GM04504 (cell line): ENCODE measurements at places on chromosomes 5 and 9.

DNA sequence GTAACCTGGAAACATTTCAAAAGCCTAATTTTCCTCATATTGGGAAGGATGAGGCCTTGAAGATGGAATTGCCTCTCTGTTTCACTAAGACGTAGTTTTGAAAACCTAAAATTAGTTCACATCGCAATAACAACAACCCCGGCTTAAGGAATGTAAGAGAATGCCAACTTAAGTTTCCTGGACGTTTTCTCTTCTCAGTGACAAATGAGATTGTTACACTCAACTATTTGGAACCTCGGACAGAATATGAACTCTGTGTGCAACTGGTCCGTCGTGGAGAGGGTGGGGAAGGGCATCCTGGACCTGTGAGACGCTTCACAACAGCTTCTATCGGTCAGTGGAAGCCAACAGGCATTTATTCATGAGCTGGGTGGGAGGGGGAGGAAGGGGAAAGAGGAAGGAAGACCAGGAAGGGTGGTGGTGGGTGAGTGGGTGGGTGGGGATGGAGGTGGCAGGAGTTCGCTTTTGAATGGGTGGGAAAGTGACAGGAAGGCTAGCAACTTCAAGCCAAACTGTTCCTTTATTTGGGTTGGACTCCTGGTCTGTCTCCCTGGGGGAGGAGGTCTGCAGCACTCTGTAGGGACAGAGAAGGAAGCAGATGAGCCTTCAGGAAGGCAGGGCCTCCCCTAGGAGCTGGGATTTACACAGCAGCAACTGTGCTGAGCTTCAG is 83.4 kb downstream of the TEK start:
- DNase-seq = no peak

GRCh38 chr5:179834120-179834519 is 13.4 kb downstream of the SQSTM1 start:
- no peak for DNase-seq

DNA sequence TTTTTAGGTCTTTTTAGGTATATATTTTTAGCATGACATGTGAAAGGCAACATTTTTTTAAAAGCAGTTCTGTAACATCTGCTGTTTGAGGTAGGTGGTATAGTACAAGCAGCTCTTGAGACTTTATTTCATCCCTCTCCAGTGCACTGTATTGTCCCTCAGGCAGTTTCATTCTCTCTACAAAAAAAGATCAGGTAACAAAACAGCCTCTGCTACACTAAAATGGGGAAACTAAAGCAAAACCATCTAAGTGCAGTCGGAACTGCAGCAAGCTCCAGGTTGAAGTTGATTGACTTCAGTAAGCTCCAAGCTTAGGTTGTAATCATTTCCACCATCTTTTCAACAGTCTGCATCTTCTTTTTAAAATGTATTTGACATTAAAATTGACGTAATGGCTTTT is 195.6 kb downstream of the DEPDC1B start:
- no peak for DNase-seq

GRCh38 chr5:17837757-17838156 is 203.5 kb downstream of the TAF11L14 start:
- no peak for DNase-seq

DNA sequence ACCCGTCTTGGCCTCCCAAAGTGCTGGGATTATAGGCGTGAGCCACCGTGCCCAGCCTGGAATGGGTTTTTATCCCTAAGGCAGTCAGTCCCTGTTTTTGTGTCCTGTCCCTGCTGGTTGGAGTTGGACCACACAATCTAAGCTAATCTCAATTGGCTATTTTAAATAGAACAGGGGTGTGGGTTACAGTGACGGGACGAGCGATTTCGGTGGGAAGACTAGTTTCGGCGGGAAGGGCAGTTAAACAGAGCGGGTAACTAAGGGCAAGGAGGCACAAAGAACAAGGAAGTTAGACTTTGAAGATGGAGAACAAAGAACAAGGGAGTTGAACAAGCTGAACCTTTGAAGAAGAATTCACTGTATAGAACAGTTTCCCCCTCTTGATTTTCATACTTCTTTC is 1.4 kb downstream of the GTF3C5 start:
- DNase-seq = no peak

- DNase-seq = no peak
These were observed 3.4 kb upstream of the DMXL1 start for GRCh38 chr5:119067450-119067849.

DNA sequence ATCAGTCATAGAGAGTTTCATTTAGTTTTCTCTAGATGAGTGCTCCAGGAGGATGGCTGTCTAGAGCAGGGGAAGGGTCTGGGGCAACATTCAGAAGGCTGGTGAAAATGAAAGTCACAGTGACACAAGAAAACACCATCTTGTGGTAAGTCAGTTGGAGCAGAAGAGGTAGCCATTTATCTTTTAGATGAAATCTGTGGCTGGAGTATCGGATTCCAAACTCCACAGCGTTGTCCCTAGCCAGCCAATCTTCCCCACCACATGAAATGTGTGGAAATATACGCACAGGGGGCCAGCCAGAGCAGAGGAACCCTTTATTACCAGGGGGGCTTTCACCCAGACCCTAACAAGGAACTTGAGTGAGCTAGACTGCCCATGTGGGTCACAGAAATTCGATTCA is 15.9 kb upstream of the TNFAIP8 start:
- no peak for DNase-seq

- DNase-seq = no peak
These were observed 218.4 kb upstream of the MVB12B start for GRCh38 chr9:126108240-126108639.

- no peak for DNase-seq
These were observed 13.5 kb downstream of the TXNDC15 start for GRCh38 chr5:134887593-134888159.

DNA sequence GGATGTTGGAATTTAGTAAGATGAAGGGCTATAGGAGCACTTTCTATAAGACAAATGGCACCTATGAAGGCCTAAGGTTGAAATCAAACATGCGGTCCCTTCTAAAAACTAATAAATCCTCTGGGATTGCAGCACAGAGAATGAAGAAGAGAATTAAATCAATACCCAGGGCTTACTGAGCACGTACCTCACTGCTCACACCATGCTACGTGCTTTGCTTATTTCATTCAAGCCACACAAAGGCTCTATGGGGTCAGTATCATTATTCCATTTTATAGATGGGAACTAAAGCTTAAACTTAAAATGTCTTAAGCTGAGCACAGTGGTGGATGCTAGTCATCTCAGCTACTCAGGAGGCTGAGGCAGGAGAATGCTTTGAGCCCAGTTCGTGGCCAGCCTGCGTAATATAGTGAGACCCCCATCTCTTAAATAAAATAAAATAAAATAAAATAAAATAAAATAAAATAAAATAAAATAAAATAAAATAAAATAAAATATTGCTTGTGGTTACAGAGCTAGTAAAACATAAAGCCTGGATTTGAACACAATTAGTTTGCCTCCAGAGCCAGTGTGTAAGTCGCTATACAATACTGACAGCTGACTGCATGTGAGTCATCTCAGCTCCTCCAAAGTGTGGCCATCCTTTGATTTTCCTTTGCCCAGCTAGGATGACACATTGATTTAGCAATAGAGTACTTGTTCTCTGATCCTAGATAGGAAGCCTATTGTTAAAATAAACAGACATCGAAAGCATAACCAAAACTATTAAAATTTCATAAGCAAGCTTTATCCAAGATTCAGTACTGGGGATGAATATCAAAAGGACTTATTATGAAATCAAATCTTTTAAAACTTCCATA is 20.9 kb upstream of the DPYSL3 start:
- DNase-seq = no peak

GRCh38 chr9:16870596-16871335 is at the start of gene BNC2:
TSS of gene BNC2 (minus strand) at chr9:16870670. CDS start at chr9:16870648, 22 bp downstream.
- DNase-seq = no peak

DNA sequence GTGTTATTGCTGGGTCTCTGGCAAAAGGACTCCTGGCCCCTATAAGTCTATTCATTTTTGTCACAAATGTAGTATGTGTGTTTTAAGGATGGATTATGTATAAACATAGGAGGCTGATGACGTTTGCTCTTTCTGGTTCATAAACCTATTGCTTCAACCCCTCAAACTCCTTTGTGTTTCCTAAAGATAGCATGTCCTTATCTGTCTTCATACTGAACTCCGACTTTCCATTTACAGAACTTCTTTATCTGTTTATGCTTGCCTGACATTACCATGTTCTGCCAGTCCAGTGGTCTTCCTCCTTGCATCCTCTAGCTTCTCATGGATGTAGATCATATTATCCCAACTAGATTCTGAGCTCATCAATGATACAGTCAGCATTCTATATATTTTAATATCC is 46.1 kb downstream of the ARHGEF28 start:
- DNase-seq = no peak

GRCh38 chr5:136159457-136159856 is 26.8 kb downstream of the SMAD5 start:
- no peak for DNase-seq

- DNase-seq = no peak
These were observed 9.3 kb upstream of the ADRA1B start for GRCh38 chr5:159906943-159907342.

DNA sequence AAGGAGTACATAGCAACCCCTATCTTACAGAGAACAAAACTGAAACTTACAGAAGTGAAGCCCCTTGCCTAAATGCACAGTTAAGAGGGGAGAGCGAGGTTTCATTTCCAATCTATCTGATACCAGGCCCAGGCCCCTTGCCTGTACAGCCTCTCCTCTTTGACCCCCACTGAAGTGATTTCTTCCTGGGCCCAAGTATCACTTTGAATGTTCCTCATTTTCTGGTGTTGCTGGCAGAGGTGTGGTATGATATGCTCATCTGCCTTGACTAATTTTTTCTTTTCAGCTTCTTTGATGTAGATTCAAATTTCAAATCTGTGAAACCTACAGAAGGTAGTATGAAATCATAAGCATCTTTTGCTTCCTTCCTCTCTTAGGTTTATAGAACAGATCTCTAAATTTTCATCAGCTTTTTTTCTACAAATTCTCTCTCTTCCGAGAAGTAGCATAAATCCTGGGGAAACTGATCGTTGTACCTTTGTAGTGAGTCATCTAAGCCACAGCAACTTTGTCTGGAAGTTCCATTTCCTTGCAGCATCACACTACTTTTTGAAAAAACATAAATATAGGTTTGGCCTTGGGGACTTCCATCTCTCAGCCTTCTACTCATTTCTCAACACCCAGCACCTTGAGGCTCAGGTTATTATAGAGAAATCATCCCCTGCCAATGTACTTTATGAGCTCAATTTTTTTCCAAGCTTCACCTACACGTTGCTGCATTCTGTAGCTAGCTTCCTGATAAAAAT is 402.4 kb upstream of the PTGER4 start:
- no peak for DNase-seq

DNA sequence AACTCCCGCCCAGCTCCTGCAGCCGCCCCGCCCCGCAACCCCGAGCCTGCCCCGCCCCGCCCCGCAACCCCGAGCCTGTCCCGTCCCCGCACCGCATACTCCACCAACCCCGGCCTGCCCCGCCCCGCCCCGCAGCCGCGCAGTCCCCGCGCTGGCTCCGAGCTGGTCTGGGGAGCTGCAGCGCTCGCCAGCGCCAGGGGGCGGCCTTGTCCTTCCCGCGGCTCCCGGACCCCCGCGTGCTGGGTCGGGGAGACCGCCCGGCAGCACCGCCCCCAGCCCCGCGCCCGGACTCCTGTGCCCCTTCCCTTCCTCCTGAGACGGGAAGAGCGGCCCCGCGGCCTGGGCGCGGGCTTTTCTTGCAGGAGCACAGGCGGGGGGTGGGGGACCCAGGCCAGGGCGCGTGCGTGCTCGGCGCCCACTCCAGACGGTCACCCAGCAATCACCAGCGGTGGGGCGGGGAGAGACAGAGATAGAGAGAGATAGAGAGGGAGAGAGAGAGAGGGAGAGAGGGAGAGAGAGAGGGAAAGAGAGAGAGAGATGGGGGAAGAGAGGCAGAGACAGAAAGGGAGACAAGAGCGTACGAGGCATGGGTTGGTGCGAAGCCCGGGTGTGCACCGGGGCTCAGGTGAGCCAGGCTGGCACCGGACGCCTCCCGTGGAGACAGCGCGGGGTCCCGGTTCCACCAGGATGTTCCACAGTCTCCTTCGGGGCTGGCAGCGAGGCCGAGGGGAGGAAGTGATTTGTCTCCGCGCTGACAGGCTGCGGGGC is 14.7 kb upstream of the TMEM250 start:
- DNase-seq = no peak

- no peak for DNase-seq
These were observed 197.6 kb downstream of the KDM4C start for GRCh38 chr9:6955251-6955921.

DNA sequence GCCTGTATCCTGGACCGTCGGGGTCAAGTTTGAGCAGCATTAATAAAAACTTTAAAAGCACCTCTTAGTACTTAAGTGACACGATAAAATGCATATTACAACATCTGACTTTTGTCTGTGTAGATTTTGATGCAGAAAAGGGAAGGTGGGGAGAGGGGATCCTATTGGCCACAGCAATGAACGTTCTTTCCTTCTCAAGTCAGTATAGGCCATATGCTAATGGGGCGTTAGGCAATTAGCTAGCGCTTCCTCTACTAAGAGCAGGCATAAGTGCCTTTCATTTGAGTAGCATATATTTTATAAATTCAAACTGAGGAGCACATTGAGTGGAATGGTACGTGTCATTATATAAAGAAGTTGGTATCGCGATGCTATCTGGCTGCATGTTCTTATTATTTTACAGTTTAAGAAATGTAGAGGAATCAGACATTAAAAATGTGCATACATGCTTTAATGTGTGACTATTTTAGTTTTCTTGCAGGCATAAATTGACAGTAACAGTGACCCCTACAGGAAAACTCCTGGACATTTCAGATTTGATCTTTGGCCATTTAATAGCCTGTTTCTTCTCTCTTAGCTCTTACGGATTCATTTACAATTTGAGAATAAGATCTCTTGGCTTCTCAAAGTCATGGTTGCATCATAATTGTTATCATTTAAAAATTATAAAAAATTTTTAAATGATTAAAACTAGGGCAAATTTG is 1.1 kb upstream of the GNA14 start:
- DNase-seq = no peak

DNA sequence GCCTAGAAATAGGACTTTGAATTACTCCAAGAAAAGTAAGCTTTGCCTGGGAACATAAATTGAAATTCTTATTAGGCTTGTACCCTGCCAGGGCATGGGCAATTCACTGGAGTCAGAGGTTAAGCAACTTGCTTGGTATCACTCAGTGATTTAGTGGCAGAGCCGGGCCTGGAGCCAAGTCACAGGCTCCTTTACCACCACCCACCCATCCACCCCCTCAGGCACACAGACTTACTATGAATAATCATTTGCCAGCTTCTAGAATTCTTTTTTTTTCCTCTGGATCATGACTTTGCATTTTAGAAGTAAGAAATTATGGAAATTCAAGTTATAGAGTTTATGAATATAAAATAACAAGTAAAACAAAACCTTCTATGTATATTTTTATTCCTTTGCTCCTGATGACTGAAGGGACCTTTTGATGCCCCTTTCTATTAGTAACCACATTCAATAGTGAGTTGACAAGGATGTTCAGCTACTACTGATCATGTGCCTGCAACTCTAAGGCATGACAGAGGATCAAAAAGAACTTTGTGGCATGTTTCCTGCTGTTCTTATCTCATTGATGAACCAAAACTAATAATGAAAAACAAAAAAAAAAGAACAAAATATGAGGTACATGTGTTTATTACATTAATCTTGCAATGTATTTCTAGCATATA is 614.7 kb downstream of the TLR4 start:
- no peak for DNase-seq
